Activated T-cell treated with anti-CD3 and anti-CD28 coated beads, Interleukin-2, amount 50 U/mL, for 72 hours (primary cell): ENCODE measurements at places on chromosomes 4 and X. TPM values are rescaled to one million over a fixed set of nuclear protein-coding genes. Genes with fewer than 3 reads are reported as not detected.
A peak's percentile ranks its signal among the peaks of the same experiment; 100 is the strongest.

NDP gene
- not detected for total RNA-seq

SASH3 gene
- total RNA-seq: 166 TPM

MEPE gene
- not detected for total RNA-seq

IBSP gene
- not detected for total RNA-seq

MAGEC3 gene
- not detected for total RNA-seq

NXF2B gene
- total RNA-seq: not detected

MAGEA2 gene
- total RNA-seq: not detected

SH3TC1 gene
- 39.0 TPM for total RNA-seq

IL2 gene
- 24.8 TPM for total RNA-seq

SPARCL1 gene
- total RNA-seq: not detected

- no peak for DNase-seq
These were observed 71.2 kb downstream of the BEND2 start for GRCh38 chrX:18149454-18149853.

DNA sequence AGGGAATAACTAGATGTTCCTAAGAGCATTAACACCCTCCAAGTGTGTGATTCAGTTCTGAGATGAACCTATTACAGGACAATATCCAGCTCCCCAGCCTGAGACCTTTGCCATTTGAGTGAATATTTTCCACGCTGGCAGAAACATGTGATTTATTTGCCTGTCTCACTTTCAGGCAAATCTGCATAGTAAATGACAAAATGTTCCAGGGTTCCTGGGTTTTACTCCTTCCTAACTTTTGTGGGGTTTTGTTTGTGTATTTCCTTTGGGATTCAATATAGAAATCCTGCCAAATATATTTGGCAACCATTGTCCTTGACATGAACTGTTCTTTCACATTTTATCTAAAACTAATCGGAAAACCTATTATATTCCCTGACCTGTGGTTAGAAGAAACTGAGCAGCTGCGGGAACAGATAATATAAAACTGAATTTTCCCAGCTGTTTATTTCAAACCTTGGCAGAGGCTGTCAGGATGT is 12.5 kb downstream of the F8 start:
- no peak for DNase-seq

DNA sequence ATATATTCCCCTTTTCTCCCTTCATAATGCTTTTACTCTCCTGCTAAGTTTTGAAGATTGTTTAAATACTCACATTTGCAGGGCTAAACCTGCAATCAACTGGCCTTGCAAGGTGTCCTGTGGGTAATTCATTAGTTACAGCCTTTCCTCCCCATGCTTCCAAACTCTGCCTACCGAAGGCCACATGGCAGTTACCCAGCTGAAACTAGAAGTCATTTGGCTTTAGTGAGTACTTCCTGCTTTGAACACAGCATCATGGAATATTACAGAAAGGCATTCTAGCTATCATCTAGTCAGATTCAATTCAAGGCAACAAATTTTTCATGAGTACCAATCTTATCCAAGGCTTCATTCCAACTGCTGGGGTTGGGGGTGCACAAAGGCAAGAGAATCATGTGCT is 55.6 kb downstream of the SRPX start:
- no peak for DNase-seq

GRCh38 chr4:82367438-82368097 is 6.2 kb downstream of the HNRNPD start:
- DNase-seq: no peak

DNA sequence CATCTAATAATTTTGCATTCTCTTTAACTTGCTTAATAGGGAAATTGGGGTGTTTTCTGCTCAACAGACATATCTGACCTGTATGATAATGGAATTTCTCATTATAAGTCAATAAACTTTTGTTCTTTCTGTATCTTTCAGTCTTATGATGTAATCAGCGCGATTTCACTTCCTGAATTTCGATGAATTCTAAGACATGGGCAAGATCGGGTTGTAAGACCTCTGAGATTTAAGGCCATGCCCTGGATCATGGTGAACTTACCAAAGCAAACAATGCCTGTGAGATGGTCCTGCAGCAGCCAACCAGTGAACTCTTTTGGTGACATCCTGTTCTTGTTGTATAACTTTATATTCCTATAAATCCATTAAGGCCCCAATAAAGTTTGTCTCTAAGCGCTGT is 88.1 kb downstream of the NBDY start:
- no peak for DNase-seq

GRCh38 chrX:49853661-49854060 is 24.6 kb downstream of the PAGE4 start:
- DNase-seq: no peak

DNA sequence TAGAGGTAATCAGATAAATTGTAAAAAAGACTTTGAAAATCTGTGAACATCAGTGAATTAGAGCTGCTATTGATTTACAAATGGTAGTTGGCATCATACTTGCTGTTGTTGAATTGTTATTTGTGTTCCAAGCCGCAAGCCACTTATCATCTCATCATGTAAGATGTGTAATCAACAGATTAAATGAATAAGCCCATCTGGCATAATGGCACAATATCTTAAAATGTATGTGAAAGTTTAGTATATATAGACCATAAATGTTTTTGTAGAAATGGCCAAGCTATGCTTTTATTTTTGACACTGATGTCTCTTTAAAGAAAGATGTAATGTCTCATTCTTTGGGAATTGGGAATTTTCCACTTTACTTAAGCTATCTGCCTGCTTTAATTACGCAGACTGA is 682.6 kb upstream of the GNPDA2 start:
- DNase-seq: no peak

DNA sequence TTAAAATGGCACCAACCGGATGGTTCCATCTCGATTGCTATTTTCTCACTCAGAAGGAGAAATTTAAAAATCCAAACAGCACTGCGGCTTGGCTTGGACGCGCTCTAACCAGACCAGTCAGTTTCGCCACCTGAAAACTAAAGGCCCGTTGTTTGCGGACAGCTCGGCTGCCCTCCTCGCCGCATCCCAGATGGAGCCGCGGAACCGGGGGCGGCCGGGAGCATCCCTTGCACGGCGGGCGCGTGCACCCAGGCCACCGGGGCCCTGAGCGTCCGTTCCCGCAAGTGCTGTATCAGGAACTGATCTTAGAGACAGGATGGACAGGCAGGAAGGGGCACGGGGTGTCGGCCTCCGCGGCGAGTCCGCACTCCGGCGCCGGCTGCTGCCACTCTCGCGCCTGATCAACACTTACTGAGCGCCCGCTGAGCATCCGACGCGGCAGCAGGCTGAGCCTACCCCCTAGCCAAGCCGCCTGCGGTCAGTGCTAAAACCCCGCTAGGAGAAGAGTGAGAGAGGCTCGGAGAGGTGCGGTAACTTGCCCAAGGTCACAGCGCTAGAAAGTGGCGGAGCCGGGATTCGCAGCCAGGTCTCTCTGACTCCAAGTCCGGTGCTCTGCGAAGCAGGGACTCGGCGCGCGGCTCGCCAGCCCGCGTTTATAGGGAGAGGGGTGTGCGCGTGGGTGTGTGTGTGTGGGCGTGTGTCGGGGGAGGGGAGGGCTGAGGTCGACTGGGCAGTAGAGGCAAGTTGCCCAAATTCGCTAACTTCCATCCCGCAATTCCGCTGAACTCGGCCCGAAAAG is at the start of gene CITED1:
CITED1 (minus strand) TSS at position 629 of the 799 bp plus-strand sequence. CDS start 3,045 bp downstream, outside the sequence.
- DNase-seq: peak; percentile 22

GRCh38 chr4:74175379-74175778 is 17.5 kb downstream of the MTHFD2L start:
- no peak for DNase-seq

DNA sequence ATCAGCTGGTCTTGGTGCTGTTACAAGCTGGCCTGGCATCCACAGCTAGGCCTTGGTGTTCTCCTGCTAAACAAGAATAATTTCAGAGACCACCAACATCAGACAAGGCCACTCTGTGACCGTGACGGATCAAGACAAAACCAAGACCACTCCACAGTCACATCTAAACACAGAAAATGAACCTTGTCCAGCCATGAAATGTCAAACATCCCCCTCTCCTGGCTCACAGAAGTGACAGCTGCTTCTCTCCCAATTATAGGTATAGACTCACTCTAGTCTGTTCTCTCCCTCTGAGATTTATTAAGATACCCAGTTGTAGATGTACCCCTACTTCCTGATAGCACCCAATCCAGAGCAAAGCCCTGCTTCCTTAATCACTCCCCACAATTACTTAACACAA is 40.4 kb downstream of the EFHC2 start:
- DNase-seq: no peak

GRCh38 chrX:74249963-74250362 is 54.0 kb upstream of the ZCCHC13 start:
- DNase-seq: no peak

DNA sequence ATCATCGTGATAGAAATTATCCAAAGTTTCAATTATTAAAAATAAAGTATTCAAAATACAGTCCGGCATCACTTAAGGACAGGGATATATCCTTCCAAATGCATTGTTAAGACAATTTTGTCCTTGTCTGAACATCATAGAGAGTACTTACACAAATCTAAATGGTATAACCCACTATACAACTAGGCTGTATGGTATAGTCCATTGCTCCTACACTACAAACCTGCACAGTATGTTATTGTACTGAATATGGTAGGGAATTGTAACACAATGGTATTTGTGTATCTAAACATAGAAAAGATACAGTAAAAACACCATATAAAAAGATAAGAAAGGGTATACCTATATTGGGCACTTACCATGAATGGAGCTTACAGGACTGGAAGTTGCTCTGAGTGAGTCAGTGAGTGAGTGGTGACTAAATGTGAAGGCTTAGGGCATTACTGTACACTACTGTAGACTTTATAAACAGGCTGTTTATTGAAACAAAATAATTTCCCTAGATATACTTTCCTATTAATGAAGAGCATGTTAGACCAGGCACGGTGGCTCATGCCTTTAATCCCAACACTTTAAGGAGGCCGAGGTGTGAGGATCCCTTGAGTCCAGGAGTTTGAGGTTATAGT is 44.8 kb upstream of the PTPN13 start:
- DNase-seq: no peak

DNA sequence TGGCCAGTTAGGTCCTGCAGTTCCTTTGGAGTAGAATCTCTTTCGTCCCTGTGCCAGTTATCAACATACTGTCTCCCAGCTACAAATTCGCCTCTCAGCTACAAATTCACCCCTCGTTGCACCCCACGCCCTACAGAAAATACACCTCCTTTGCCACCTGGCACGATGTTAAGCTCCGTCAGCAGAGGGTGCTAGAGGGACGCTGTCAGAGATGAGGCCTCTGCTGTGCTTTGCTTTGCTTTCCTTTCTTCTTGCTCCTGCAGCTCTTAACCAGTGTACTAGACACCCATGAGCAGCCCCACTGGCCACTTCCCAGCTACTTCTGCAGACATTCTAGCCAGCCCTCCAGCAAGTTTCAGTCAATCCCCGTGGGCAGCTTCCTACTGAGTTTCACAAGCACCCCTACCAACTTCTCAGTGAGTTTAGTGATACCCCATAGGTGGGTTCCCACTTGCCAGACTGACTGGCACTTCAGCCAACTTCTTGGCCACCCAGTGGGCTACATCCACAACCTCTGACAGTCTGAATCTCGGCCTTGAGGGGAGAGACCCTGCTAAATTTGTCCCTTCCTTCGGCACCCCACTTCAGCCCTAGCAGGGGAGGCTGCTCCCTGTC is 21.8 kb downstream of the HAUS3 start:
- peak; percentile 80 for DNase-seq

DNA sequence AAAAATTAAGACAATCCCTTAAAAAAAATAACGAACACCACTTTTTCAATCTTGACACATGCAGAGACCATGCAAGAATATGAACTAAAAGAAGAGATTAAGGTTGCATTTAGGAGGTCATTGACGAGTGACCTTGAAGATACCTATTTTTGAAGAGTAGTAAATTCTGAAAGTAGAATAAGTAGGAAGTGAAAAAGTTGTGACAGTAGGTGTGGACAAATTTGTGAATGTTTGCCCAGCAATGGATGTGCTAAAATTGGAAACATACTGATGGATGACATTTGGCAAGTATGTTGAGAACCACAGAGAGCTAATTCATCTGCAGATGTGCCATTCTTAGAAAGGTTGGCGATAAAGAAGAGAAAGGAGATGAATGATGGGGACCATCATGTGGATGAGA is 213.7 kb upstream of the VCX3A start:
- DNase-seq: no peak

DNA sequence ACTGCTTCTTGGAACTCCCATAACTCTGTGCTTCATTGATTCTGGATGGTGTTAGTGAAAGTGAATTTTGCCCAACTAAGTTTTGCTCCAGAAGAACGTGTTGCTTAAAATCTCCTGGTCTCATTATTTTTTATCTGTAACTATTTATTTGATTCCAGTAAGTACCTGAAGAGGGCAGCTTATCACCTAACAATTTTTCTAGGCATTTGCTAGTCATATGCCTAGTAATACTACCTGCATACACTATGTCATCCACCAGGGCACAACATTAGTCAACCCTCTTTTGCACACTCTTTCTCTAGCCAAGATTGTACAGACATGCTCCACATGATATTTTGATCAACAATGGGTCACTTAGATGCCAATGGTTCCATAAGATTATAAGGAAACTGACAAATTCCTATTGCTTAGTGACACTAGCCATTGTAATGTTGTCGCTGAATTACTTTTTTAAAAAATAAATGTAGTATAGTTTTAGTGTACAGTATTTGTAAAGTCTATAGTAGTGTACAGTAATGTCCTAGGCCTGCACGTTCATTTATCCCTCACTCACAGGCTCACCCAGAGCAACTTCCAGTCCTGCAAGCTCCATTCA is 499.9 kb upstream of the AADAT start:
- no peak for DNase-seq

DNA sequence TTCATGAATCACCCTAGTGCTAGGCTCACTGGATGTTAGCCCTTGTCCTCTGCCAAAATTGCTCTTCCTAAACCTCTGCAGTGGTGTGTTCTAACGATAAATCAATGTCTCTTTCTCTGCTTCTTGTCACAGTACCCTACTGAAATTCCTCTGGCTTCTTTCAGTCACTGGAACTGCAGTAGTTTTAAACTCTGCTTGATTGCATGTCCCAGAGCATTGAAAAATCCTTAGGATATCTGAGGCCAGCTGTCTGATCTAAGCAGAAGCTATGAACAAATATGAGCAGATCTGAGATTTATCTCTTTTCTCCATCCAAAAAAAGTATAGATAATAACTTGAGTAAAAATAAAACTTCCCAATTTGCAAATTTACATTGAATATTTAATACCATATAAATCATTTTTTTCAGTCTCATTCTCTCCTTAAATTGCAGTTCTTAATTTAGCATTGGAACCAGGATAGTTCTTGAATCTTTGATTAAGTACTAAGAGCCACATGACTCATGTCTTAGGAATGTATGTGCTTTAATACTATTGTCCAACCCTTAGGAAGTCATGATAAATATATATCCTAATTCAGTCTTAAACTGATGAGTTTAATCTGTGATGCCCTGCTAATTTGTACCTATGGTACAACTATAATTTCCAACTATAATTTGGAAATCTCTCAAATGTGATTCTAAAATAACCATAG is 169.7 kb downstream of the PDHA2 start:
- DNase-seq: no peak

- DNase-seq: no peak
These were observed 39.3 kb downstream of the SLAIN2 start for GRCh38 chr4:48380583-48381167.

GRCh38 chr4:100461807-100462605 is 55.8 kb downstream of the EMCN start:
- DNase-seq: no peak

GRCh38 chrX:96924581-96924980 is 40.9 kb downstream of the RPA4 start:
- DNase-seq: no peak

- DNase-seq: no peak
These were observed 8.1 kb upstream of the UVSSA start for GRCh38 chr4:1338752-1339414.
